Omental fat pad (tissue), 4 donors: ENCODE measurements at places on chromosomes 6 and 20.

- DNase-seq: no peak
Measured at GRCh38 chr6:83185096-83185495, 8.0 kb downstream of the PGM3 start.

DNA sequence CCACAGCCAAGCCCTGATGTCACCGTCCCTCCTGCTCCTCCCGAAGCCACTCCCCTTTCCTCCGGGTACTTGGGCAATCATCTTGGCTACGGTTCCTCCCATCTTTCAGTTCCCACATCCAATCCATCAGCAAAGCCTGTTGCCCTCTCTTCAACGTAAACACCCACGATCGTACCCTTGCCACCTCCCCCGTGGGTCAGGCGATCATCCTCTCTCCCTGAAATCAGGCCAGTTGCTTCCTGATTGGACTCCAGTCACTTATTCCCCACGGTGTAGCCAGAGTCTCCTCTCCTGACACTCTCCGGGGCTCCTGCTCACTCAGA lies 44.5 kb downstream of the SULF2 start:
- no peak for DNase-seq

- no peak for DNase-seq
Measured at GRCh38 chr6:16722630-16723029, 38.6 kb downstream of the ATXN1 start.

- no peak for DNase-seq
Measured at GRCh38 chr6:124131259-124131658, 327.6 kb downstream of the NKAIN2 start.

DNA sequence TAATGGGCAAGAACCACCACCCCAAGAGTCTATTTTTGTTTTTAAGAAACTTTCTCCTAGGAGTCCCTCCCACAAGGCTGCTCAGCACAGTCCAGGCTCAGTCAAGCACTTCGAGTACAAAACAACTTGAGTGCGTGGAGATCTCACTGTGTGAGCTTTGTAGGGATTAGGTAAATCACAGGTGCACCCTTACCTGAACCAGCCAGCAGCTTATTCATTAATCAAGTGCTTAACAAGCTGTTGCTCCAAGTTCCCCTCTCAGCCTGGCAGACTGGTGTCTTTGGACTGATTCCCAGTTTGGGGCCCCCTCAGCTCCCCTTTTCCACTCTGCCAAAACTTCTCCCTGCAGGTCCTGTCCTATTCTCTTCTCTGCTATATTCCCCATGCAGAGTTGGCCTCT lies 133.1 kb downstream of the LY86 start:
- DNase-seq: no peak

DNA sequence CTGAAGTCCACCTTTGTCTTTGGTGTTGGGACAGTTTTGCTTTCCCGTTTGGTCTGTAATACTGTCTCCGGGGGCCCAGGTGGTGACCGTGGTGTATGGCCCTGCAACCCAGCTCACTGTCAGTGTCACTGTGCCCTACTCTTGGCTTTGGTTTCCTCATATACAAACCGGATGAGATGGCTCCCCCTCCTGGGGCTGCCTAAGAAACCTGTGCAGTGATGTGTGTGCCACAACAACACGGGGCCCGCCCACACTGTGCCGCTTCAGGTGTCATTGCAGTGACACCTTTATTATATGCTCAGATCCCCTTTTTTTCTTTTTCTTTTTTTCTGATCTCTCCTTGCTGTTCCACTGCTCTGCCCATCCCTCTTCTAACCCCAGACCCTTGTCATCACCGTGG lies 73.9 kb downstream of the RAMACL start:
- DNase-seq: no peak

GRCh38 chr6:164133095-164133494 lies 718.6 kb downstream of the QKI start:
- no peak for DNase-seq

- DNase-seq: no peak
Measured at GRCh38 chr20:49813305-49813974, 812 bp downstream of the SLC9A8 start.

- no peak for DNase-seq
Measured at GRCh38 chr20:36017048-36017951, 48.9 kb downstream of the CNBD2 start.

- DNase-seq: no peak
Measured at GRCh38 chr20:35166242-35166830, 5.5 kb upstream of the PROCR start.

GRCh38 chr6:108020472-108021116 lies 53.9 kb downstream of the OSTM1 start:
- DNase-seq: no peak

GRCh38 chr6:72931325-72931887 lies 293.9 kb downstream of the KHDC1L start:
- no peak for DNase-seq

DNA sequence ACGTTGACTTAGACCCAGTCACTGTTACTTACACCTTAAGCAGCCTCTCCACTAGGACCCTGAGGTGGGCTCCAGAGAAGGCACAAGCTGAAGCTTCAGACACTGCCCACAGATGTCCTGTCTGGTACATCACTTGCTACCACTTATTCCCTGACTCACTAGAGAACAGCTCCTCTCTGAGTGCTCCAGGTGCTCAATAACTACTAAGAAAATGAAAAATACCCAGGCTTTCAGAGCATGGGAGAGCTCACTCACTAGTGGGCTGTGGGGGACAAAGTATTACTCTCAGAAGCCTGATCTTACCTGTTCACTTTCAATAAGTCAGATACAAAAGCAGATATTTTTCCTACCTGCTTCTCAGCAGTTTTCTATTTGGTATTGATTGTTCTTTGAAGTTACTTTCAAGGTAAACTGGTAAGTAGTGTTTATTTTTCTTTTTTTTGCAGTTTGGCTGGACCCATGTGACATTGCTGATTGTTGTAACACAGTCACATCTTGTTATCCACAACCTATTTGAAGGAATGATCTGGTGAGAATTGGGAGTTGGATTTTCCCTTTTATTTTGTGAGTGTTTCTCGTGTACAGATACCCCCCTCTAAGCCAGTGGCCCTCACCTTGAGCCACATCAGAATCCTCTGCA lies 55.9 kb downstream of the CDS2 start:
- no peak for DNase-seq

DNA sequence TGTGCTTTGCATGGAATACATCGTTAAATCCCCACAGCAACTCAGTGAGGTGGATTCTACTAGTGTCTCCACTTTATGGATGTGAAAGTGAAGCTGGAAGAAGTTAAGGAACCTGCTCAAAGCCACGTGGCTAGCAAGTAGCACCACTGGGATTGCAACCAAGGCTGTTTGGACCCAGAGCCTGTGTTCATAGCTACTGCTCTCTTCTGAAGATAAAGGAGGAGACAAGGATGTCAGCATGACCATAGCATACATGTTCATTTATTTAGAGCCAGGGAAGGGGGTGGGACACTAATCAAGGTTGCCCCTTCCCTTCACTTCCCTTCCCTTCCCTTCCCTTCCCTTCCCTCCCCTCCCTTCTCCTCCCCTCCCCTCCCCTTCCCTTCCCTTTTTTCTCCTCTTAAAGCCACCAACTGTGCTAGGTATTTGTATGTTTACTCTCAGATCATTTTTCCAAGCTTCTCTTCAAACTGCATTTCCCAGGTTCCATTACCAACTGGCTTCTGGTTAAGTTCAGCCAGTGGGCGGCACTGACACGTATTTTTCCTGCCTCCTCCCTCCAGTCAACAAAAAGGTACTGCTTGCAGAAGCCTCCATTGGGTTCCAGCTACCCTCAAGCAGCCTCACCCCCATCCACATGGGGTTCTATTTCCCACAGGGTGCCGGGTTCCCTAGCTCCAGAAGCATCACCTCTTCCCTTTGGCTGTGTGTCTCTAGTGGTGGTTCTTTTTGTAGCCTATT lies 134.9 kb downstream of the BCAS1 start:
- no peak for DNase-seq

DNA sequence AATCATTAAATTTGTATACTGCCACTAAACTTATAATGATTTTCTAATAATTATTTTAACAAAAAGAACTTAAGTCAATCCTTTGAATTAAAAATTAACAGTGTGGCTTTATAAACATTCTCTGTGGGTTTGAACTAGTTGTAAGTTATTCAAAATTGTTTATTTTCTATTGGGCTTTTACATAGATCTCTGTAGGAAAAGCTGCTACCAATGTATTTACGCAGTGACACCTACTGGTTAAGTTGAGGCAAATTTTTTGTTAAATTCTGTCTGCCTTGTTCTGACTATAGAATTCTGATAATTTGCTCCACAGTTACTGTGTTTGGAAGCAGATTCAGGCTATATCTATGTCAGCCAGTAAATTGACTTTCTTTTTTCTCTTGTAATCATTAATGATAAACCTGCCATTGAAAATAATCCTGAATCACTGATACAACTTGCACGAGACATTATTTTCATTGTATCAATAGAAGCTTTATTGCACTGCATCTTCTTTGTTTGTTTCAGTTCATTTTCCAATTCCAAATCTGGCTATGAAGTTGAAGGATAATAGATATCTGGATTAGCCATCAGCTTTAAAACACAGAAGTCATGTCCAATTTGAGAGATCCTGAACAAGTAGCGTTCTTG lies 66.0 kb upstream of the UTRN start:
- no peak for DNase-seq

GRCh38 chr6:119856136-119856535 lies 506.6 kb upstream of the MAN1A1 start:
- DNase-seq: no peak

GRCh38 chr6:73857341-73857890 lies 161.4 kb downstream of the CD109 start:
- no peak for DNase-seq

- DNase-seq: no peak
Measured at GRCh38 chr6:116737004-116737403, 28.5 kb downstream of the FAM162B start.

DNA sequence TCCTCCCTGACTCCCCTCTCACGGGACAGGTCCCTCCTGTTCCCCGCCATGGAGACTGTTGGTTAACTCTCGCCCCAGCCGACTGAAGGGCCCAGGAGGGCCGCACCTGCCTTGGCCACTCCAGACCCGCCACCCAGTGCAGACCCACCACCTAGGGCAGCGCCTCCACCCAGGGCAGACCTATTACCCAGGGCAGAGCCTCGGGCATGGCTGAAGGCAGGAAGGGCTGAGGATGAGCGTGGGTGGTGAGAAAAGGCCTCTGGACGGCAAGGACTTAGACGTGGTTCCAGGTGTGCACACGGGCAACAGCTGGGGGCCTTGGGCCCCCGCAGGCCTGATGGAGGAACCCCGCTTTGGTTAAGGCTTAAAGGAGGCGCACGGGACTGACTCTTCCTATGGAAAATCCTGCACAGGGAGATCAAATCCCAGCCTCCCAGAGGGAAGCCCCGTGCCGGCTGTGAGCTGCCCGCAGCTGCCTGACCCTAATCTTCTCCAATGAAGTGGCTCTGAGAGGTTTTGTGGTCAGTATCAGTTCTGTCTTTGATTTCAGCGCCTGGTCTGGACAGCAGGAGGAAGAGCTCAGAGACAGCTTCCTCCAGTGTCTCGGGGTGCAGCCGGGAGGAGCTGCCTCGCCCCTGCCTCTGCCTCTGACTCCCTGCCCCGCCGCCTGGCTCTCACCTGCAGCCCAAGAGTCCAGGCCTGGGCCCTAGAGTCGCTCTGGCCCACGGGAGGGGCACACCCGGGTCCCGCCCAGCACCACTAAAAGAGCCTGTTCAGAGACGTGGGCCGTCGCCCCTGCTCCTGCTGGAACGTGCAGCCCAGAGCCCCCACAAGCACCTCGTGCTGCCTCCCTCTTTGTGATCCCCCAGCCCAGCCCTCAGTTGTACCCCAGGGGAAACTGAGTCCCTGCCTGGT lies 12.1 kb upstream of the CHRNA4 start:
- no peak for DNase-seq

DNA sequence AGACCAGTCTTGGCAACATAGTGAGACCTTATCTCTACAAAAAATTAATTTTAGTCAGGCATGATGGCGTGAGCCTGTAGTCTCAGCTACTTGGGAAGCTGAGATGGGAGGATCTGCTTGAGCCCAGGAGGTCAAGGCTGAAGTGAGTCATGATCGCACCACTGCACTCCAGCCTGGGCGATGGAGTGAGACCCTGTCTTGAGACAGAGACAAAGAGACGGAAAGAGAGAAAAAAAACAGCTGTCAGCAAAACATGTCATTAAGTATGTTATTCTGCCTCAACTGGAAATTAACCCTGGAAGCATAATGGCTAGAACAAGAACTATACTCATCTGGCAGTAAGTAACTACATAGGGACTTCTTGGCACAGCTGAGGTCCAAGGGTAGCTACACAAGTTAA lies 7.2 kb downstream of the MMS22L start:
- no peak for DNase-seq

GRCh38 chr6:145036848-145037567 lies 698.3 kb downstream of the EPM2A start:
- no peak for DNase-seq

- no peak for DNase-seq
Measured at GRCh38 chr20:955111-955510, 39.0 kb upstream of the ANGPT4 start.

GRCh38 chr6:121849477-121849876 lies 414.0 kb downstream of the GJA1 start:
- DNase-seq: no peak

GRCh38 chr20:53866794-53867740 lies 203.3 kb downstream of the BCAS1 start:
- no peak for DNase-seq

GRCh38 chr20:38829296-38829875 lies 23.9 kb downstream of the PPP1R16B start:
- no peak for DNase-seq

GRCh38 chr6:87945181-87945580 lies 102.5 kb upstream of the SPACA1 start:
- no peak for DNase-seq

GRCh38 chr20:14817101-14817500 lies 479.7 kb upstream of the FLRT3 start:
- DNase-seq: no peak

GRCh38 chr6:64411226-64411625 lies 775.6 kb downstream of the PHF3 start:
- no peak for DNase-seq
